ENCODE measurements at places on chromosomes 6 and 20.
A peak's percentile ranks its signal among the peaks of the same experiment; 100 is the strongest.

DNA sequence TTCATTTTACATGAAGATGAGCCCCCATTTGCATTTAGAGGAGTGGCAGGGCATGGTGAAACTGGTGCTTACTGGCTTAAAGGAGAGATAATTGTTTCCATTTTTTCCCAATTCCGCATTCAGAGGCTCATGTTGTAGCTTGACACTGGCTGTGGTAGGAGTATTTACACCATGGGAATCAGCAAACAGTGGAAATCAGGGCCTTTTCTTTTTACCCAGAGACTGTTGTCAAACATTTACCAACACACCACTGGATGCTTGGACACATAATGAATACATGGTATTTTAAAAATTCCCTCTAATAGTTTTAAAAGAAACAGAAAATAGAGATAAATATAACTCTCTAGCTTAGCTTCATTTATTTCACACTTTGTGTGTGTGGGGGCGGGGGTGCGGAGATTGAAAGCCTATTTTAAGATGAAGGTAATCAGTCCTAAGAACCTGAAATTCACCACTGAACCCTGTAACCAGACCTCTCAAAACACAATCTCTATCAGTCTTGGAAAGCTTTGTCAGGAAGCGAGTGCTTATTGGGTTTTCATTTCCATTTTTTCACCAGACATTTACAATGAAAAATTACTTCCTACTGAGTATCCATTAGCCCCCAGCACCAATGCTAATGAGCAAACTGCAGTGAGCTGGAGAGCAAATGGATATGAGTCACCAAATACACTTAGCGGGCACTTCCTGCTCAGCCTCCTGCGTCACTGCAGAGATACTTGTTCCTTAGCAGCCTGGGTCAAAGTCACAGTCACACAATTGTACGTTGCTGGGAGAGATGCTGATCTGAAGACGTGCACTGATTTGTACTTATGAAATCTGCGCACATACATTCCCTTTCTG is 532.0 kb downstream of the BCKDHB start:
- peak; percentile 15 for DNase-seq

GRCh38 chr6:130322673-130323268 is 43.0 kb upstream of the TMEM200A start:
- peak; percentile 29 for DNase-seq

DNA sequence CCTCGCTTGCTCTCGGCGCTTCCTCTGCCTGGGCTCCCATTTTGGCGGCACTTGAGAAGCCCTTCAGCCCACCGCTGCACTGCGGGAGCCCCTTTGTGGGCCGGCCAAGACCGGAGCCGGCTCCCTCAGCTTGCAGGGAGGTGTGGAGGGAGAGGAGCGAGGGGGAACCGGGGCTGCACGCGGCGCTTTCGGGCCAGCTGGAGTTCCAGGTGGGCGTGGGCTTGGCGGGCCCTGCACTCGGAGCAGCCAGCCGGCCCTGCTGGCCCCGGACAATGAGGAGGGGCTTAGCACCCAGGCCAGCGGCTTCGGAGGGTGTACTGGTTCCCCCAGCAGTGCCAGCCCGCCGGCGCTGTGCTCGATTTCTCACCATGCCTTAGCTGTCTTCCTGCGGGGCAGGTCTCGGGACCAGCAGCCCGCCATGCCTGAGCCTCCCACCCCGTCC is 10.2 kb upstream of the SRPK1 start:
- no peak for DNase-seq

- peak; percentile 58 for DNase-seq
These were observed 17.1 kb downstream of the OR2B2 start for GRCh38 chr6:27894839-27895762.

DNA sequence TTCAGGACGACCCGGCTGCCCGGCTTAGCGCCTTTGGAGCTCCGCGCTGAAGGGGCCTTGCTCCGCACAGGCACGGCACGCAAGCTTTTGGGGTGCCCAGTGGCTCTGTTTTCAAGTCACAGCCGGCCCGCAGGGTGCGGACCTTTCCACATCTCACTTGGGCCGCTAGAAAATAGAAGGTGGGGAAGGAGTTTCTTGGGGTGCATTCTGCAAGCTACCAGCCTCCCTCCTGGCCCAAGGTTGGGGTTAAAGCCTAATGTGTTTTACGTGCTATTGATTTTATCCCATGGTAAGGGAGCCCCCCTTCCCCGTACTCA is 561 bp downstream of the KAT14 start:
- DNase-seq: no peak

DNA sequence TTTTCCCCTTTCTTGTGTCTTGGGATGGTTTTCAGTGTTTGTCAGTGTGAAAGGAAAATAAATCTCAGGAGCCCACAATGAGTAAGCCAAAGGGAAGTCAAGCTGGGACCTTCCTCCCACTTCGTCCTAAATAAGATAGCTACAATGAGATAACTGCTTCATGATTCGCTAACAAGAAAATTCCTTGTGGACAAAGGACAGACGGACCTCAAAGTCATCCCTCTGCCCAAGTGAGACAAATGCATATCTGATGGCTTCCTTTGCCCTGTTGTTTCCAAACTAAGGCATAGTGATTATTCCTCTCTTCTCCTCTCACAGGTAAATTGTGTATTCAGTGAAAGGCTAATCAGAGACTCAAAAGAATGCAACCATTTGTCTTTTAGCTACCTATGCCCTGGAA is 26.1 kb upstream of the ADTRP start:
- no peak for DNase-seq

DNA sequence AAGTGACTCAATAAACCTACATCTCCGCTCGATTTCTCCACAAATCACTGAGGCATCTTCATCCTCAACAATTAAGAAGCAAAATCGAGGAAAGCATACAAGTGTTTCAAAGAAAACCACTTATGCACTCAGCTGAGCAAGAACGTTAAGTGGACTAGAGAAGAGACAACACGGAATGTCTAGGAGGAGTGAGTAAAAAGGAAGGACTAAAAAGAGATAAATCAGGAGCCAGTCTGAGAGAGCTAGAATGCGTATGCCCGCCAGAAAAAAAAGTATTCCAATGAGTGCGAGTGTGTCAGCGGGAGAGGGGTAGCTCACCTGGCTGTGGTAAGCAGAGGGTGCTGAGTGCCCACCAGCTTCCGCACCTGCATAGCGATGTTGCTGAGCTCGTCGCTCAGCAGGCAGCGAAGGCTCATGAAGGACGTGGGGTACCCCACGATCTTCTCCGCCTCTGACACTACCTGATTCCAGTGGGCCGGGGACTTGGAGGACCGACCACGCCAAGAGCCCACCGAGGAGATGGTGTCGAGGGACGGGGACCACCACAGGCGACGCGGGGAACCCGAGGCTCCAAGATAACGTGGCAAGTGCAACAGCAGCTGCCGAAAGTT is 587 bp downstream of the PDSS2 start:
- DNase-seq: peak; percentile 28

DNA sequence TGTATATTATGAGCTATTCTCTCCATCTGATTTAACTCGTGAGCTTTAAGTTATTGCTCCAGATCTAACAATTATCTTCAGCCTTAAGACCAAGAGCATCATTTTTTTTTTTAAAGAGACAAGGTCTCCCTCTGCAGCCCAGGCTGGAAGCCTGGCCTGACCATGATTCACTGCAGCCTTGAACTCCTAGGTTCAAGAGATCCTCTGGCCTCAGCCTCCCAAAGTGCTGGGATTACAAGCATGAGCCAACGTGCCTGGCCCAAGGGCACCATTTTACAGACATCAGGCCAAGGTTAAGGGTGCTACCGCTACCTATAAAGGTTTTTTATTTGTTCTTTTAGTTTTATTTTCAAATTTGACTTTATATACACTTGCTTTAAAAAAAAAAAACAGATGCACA is 2.3 kb downstream of the SUPT3H start:
- DNase-seq: no peak

GRCh38 chr6:20893412-20893811 is 359.2 kb downstream of the CDKAL1 start:
- no peak for DNase-seq

DNA sequence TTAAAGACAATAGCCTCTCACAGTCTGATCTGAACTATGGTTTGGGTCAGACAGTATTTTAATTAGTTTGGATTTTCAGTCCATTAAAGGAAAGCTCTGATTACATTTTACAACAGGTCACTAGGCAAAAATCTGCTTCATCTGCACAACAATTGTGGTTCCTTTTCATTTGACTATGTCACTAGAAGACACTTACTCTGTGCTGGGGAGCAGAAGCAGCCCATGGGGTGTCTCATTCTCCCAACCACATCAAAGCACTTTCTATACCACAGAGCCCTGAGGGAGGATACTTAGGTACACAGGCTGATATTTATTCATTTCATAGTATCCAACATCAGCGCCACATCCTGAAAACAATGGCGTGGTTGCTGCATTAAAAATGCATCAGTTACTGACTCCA is 36.6 kb upstream of the HDAC2 start:
- DNase-seq: no peak

GRCh38 chr6:160073272-160073671 is 48.3 kb upstream of the SLC22A1 start:
- no peak for DNase-seq

GRCh38 chr6:170200458-170200891 is 90.4 kb downstream of the DLL1 start:
- DNase-seq: no peak

GRCh38 chr20:21523281-21523868 is 9.5 kb upstream of the NKX2-2 start:
- DNase-seq: no peak

GRCh38 chr6:73746787-73747186 is 50.8 kb downstream of the CD109 start:
- DNase-seq: no peak

- DNase-seq: no peak
These were observed 11.3 kb downstream of the HBS1L start for GRCh38 chr6:135043364-135043763.

DNA sequence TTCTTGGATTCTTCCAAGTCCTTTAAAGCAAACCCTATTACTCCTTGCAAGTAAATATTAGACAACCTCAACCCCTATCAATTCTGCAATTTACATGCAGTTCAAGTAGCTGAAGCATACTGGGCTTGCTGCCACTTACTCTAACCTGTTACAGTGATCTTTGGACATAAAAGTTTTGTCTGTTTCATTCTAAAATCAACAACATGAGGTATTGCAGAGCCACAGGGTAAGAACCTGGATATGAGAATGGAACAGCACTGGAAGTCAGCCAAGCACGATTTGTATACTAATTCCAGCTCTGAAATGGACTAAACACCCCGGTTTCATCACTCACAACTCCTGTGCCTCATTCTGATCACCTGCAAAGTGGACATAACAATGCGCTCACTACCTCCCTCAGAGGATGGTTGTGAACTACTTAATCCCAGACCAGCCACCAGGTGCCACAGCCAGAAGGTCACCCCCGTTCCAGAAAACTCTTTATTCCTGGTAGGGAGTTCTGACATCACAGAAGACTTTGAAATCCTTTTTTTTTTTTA is 270.0 kb downstream of the ADGB start:
- no peak for DNase-seq

DNA sequence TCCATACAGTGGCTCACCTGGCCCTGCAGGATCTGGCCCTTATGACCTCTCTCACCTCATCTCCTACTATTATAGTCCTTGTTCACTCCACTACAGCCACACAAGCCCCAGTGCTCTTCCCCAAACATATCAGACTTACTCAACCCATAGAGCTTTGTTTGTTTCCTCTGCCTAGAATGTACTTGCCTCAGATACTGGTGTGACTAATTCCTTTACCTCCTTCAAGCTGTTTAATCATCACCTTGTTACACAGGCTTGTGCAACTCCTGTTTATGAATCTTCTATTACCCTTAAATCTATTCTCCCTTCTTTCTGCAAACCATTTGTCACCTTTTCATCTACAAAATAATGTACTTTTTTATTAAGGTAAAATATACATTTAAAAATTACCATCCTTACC is 3.2 kb downstream of the DEFB125 start:
- DNase-seq: no peak

DNA sequence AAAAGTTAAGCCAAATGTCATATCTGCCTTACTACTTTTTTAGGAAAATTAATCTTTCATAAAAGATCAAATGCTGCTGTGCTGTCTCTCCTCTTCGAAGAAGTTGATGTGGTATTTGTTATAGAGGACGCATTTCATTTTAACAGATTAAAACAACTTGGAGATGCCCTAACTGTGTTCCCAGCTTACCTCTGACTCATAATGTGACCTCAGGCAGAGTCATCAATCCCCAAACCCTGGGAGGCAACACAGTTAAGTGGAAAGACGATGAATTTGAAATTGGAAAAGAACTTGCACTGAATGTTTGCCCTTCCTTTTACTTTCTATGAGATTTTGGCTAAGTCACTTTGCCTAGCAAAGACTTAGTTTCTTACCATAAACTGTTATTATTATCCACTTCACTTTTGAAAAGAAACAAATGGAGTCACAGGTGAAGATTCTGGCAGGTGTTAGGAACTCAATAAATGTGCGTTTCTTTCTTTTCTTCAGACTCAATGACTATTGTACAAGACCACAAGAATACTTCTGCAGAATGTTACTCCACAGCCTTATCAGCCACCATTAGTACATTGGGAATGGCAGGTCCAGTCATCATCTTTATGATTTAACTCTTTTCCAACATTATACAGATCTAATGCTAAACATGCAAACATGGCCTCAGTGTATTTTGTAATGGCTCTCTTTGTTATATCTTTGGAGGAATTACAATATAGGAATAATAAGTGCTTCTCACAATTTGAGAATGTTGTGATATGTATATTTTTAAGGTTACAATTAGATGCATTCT is 102.6 kb downstream of the COL21A1 start:
- DNase-seq: no peak

GRCh38 chr6:111731456-111732195 is 125.9 kb upstream of the TRAF3IP2 start:
- no peak for DNase-seq

- no peak for DNase-seq
These were observed 454.5 kb upstream of the ID4 start for GRCh38 chr6:19382676-19383075.

DNA sequence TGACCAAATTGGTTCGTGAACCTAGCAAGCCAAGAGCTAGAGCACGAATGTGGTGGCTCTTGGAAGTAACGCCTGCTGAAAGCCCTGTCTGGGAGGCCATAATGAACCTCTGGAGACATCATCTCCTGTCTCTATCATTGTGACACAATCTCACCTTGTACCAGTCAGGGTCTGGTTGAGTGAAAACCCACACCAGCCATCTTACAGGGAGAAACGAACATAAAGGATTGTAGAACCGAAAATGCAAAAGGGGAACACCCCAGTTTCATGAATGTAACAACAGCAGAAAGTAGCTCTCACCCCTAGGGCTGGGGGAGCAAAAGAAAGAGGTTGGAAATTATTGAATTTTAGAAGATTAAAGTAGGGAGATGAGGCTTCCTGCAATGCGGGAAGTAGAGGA is 50.9 kb upstream of the TAB2 start:
- DNase-seq: no peak

DNA sequence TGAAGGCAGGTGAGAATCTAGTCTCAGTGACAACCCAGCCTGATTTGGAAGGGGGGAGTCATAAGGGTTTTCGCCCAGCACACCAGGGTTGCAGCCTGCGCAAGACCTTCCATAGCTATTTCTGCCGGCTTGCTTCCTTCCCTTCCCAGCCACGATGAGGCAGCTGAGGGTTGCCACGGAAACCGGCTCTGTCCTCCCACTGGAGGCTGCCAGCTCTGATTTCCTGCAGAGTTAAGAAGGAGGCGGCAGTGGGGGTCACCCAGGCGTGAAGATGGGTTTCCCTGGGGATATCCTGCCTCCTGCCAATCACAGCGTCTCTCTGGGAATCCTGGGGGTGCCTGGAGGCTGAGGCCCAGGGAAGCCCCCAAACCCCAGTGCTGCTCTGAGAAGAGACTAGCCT is 23.1 kb upstream of the KCNB1 start:
- DNase-seq: no peak
